ENCODE measurements at places on chromosomes 11 and 22. TPM values are rescaled to one million over a fixed set of nuclear protein-coding genes. Genes with fewer than 3 reads are reported as not detected.

The FGF19 gene
- not detected for total RNA-seq

The PAAF1 gene
- total RNA-seq, result 21.3 TPM

The SMTNL1 gene
- total RNA-seq, result not detected

The CD248 gene
- total RNA-seq, result 85.5 TPM

The FAR1 gene
- total RNA-seq, result 49.7 TPM

- DNase-seq, result no peak
Observed at GRCh38 chr22:24106385-24107381, 74.6 kb upstream of the SUSD2 start.

GRCh38 chr11:86218125-86219084, 26.1 kb upstream of the EED start:
- DNase-seq, result peak; percentile 45

GRCh38 chr11:20844630-20845029, 175.2 kb downstream of the NELL1 start:
- no peak for DNase-seq

DNA sequence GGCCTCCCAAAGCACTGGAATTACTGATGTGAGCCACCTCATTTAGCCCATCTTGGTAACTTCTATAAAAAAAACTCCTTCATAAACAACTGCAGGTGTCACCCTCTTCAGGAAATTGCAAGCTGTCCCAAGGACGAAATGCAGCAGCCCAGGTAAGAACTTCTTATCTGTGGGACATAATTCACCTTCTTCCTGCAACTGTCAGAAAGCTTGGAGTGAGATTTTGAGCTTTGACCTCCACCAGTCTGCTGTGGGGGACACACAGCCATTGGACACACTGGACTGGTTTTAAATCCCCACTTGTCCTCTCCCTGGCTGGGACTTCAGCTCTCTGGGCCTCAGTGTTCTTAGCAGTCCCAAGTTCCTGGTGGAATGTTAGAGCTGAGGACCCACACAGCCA, 368.5 kb downstream of the MN1 start:
- no peak for DNase-seq

- DNase-seq, result no peak
Observed at GRCh38 chr22:16914006-16914405, 88.8 kb upstream of the XKR3 start.

- DNase-seq, result no peak
Observed at GRCh38 chr11:111213256-111213655, 32.3 kb upstream of the POU2AF2 start.

DNA sequence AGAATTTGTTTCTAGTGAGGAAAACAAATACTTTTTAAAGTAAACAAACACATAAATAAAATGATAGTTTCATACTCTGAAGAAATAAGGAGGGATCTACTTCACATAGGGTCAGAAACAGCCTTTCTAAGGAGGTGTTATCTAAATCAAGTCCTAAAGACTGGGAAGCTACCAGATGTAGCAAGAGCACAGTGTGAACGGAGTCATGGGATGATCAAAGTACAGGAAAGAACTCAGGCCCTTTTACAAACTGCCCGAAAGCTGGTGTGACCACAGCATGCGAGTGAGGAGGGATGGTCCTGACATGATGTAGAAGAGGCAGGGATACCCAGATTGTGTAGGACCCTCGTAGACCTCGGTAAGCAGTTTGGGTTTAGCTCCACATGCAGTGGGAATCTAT, 102.8 kb downstream of the ARHGAP32 start:
- no peak for DNase-seq

Measured in activated naive CD8-positive, alpha-beta T cell treated with anti-CD3 and anti-CD28 coated beads, Interleukin-2, amount 10 ng/mL, durations not matched to agents 7 days and 5 days (primary cell).